Prostate gland (tissue), 2 donors: ENCODE measurements at places on chromosomes 11 and 22.

DNA sequence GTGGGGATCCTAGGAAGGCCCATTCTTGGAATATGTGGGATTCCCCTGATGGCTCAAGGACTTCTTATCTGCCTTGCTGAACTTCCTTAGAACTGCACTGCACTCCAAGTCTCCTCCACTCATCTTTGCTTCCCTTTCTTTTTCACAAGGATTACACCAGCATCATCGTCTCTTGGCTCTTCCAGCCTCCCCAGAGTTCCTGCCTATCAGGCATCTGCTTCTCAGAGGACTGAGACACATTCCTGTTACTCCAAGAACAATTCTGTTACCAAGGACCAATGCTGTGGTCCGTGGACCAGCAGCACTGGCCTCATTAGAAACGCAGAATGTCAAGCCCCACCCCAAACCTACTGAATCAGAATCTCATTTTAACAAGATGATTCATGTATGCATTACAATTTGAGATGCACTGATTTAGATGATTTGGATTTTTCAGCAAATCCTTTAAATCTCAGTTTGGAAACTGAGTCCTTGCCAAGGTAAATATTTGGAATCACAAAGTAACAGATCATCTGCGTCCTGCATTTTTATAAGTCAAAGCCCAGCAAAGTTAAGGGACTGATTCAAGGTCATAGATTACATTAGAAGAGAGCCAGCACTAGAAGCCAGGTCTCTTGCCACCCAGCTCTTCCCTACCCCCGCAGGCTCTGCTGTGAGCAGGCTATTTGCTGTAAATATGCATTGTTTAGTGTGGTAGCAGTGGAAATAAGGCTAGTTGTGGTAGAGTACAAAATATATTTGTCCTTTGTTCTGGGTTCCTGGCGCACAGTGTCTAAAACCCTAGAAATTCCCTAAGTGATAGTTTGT, 110.9 kb downstream of the SWAP70 start:
- no peak overlapping the region for H3K27ac ChIP-seq
- DNase-seq: no peak
- no peaks in the 10 kb centered on the region for H3K27me3 ChIP-seq
- peaks cover 2% of the 10 kb centered on the region for H3K4me1 ChIP-seq
- no peaks in the 10 kb centered on the region for H3K36me3 ChIP-seq

GRCh38 chr11:61650781-61651571, 29.2 kb upstream of the DAGLA start:
- H3K4me3 ChIP-seq: no peak overlapping the region
- H3K4me1 ChIP-seq: peaks cover 8% of the 10 kb centered on the region
- H3K27ac ChIP-seq: no peak overlapping the region
- H3K36me3 ChIP-seq: no peaks in the 10 kb centered on the region
- DNase-seq: no peak

DNA sequence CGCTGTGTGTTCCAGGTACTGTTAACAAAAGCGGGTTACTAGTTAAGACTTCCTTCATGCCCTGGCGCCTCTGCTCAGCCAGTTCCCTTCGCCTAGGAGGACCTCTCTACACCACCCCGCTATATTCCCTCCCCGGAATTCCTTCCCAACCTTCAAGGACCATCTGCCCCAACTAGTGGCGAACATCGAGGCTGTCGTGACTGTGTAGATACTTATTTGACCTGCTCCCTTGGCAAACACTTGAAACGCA, 450 bp upstream of the BCL2L13 start:
- no peaks in the 10 kb centered on the region for H3K36me3 ChIP-seq
- H3K4me3 ChIP-seq: peak overlapping the region; percentile 89
- peaks cover 7% of the 10 kb centered on the region for H3K4me1 ChIP-seq
- peak overlapping the region; percentile 99 for H3K27ac ChIP-seq

DNA sequence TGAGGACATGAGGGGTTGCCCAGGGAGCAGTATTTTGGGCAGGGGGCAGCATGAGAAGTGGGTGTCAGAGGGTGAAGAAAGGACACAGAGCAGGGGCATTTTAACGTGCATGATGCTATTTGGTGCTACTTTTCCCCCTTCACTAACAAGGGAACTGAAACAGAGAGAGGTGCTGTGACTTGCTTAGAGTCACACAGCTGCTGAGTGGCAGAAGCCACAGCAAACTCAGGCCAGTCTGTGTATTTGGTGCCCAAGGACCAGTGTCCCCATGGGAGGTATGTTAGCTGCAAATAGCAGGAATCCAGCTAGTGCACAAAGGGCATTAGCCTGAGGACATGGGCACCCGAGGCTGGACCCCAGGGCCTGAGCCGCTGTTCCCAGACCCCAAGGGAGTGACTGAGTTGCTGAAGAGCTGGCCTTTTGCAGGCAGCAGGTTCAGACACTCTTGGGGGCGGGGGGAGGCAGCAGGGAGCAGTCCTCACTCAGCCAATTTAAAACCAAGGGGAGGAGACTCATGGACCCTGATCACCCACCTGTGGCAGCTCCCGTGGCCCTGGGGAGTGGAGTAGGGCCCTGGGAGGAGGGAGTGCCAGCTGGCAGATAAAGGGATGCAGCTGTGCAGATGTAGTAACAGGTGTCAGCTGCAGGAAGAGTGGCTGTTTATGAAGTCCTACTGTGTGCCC, 14.6 kb downstream of the PARVG start:
- H3K4me3 ChIP-seq: no peak overlapping the region
- no peaks in the 10 kb centered on the region for H3K4me1 ChIP-seq
- no peak for DNase-seq
- H3K27ac ChIP-seq: no peak overlapping the region
- H3K36me3 ChIP-seq: no peaks in the 10 kb centered on the region
- no peaks in the 10 kb centered on the region for H3K27me3 ChIP-seq

- H3K4me1 ChIP-seq: no peaks in the 10 kb centered on the region
- peak overlapping the region; percentile 41 for H3K27ac ChIP-seq
Observed at GRCh38 chr11:47924184-47924691, 56.1 kb upstream of the PTPRJ start.
